Activated T-helper 9 cell treated with anti-CD3 and anti-CD28 coated beads, Interleukin-2, amount 50 U/mL, for 16 hours (primary cell): ENCODE measurements at places on chromosomes 4 and X.

DNA sequence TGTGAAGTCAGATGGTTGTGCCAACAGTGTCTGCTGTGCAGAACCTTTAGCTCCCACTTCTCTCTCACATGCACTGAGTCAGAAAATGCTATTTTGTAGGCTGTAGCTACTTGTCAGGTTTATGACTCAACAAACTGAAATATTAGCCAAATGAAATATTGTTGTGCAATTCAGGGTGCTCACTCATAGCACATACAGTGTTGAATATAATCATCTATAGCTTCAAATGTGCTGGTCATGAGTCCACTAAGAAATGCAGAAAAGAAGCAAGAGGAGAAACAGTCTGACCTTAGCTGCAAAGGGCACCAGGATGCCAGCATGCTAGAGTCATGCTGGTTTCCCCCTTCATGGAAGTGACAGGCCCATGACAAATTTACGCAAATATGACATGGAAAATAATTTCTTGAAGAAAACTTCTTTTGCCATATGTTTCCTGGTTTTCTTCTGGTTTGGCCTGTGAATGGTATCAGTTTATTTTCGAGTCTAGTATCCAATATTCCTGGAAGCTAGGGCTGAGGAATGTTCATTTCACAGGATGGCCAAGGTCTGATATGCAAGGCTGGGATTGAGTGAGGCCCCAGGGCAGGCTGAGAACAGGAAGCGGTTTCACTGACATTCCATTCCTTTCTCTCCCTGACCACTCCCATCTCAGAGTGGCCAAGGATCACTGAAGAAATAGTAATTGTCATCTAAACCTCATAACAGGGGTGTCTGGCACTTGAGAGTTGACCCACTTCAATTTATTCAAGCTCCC is 10.3 kb upstream of the CXCL2 start:
- no peak for DNase-seq

GRCh38 chr4:87570290-87570805 is 38.0 kb upstream of the DSPP start:
- DNase-seq = no peak

- no peak for DNase-seq
Observed at GRCh38 chr4:6767748-6768538, 14.6 kb upstream of the KIAA0232 start.

GRCh38 chrX:130055899-130056298 is 54.4 kb downstream of the ELF4 start:
- no peak for DNase-seq

- no peak for DNase-seq
Observed at GRCh38 chr4:158090323-158090722, 82.5 kb downstream of the GASK1B start.

DNA sequence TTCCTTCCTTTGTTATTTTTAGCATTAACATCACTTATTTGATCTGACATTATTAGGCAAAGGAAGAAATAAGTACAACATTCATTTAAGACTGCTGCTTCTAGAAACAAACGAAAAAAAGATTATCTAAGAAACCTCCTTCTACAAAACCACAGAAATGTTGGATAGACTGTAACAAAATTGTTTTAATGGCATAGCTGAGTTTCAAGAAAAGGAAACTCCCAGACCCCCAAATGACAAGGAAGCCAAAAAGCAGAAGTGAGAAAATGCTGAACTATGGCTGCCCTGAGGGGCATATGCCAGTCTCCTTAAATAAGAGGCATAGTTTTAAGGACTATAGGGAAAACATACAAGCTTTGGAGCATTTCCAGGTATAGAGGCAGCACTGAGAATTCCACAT is 1431.6 kb upstream of the TENM3 start:
- DNase-seq = no peak

GRCh38 chr4:38002451-38003071 is 42.4 kb downstream of the PTTG2 start:
- no peak for DNase-seq

DNA sequence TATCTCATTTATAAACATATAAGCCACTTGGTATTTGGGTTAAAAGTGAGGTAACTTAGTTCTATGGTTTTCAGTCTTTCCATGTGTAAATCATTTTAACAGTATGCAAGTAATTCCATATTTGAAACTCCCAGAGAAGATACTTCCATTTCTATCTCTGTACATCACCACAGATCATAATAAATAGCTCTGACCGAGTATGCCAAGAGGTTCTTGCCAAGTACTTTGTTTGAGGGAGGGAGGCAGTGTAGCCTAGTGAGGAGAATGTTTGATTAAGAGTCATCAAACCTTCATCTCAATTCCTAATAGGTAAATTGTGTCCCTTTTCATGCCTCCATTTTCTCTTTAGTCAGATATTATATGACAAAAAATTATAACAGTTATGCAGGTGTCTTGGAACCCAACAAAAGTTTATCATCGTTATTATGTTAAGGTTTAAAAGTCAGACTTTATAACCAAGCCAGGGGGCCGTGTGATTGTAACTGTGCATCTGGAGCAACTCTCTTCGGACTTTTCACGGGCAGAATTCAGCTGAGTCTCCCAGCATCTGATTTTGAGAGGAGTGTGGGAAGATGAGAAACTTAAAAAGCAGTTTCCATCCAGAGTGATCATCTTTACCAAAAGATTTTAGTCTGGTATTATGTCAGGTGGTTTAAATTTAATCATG is 123.8 kb downstream of the ANK2 start:
- no peak for DNase-seq

DNA sequence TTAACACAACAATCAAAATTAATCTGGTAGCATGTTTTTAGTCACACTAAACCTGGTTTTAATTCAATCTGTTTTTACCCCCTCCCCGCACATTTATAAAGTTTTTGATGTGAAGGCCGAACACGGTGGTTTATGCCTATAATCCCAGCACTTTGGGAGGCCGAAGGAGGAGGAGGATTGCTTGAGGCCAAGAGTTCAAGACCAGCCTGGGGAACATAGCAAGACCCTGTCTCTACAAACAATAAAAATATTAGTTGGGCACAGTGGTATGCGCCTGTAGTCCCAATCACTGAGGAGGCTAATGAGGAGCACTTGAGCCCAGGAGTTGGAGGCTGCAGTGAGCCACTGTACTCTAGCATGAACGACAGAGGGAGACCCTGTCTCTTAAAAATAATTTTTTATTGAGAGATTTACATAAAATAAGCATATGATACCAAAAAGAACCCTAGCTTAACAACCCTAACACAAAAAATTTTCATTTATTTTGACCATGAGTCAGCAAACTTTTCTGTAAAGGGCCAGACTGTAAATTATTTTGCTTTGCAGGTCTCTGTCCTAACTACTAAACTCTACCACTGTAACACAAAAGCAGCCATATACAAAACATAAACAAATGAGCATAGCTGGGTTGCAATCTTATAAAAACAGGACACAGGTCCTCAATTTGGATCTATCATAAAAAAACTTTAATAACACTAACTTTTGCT is 21.5 kb downstream of the HNRNPD start:
- no peak for DNase-seq

DNA sequence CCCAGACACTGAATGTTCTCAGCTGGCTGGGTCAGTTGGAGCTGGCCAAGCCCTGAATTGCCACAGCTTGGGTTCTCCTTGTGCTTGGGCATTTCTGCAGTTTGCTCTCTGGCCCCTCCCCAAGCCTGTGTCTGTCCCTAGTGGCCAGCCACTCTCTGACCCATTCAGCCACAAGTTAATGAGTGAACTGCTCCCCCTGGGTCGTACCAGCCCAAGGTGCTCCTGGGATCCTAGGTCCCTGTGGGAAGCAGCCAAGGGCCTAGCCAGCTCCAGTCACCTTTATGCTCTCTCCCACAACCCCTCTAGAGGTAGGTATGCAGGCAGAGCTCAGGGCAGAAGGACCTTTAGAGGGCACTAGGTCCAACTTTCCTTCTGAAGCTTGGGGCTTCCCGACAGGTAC is 51.5 kb downstream of the STARD8 start:
- no peak for DNase-seq

GRCh38 chr4:169582203-169582602 is 30.2 kb downstream of the NEK1 start:
- no peak for DNase-seq

GRCh38 chr4:46549125-46549524 is 159.2 kb upstream of the GABRA2 start:
- DNase-seq = no peak

DNA sequence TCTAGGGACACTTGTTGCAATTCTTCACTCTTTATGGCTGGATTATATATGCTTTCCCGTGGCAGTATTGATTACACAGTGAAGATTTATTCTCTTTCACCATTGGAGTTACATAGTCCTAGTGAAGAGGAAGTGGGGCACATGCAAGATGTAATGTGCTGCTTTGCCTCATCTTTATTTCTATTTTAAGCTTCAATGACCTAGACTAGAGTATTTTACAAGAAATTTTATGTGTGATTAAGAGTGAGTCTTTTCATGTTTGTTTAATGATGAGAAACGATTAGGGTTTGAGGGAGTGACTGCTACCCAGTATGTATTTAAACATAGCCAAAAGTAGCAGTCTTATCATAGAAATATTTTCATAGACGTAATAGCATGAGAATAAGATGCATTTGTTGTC is 30.8 kb downstream of the DIAPH2 start:
- DNase-seq = no peak

- no peak for DNase-seq
Observed at GRCh38 chr4:177008071-177008835, 215.5 kb upstream of the VEGFC start.

DNA sequence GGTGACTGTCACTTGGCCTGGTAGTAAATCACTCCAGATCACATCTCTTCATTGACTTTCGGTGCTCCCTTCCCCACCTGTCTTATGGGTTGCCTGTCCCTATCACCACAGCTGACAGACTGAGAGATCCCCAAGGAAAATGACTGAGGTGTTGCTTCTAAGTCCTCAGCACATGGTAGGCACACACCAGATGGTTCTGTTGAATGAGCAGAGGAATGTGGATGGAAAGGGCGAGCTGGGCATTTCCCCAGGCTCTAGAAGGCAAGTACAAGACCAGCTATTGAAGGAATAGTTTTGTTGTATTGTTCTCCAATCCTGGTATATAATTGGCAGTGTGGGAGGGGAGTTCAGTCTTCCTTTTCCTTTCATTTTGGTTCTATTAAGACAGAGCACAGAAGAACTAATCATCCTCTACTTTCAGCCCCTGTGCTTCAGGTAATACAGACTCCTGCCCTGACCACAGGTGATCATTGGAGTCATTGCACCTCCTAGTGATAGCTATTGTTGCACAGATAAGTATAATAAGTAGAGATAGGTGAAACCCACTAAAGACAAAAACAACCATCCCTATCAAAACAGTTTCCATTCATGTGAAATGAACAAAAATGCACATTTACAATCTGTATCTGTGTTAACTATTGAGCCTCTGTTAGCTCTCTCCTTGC is 158.6 kb downstream of the TRAM1L1 start:
- DNase-seq = no peak

- DNase-seq = no peak
Observed at GRCh38 chr4:103076747-103077347, at the start of gene SLC9B2. Gene SLC9B2 (minus strand): TSS chr4:103076761. CDS start chr4:103067550, 9,211 bp downstream.

- no peak for DNase-seq
Observed at GRCh38 chr4:104451573-104451972, 43.1 kb downstream of the CXXC4 start.

GRCh38 chr4:84803720-84804119 is 162.8 kb downstream of the WDFY3 start:
- no peak for DNase-seq

DNA sequence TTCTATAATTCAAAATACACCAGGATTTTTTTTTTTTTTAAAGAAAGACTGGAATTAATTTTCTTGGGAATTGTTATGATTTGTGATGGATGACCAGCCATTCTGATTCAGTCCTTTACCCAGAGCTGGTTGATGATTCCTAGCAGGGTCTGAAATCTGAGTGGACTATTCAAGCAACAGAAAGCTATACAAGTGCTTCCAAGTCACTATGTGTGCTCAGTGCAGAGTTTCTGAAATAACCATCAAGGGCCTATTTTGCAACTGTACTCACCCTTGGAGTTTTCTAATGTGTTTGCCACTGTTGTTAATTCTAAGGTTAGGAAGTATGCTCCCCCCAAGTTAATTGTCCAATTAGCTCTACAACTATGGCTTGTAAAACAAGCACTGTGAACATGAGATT is 137.7 kb upstream of the RAPGEF2 start:
- DNase-seq = no peak

GRCh38 chrX:63961964-63962363 is 176.9 kb upstream of the ARHGEF9 start:
- DNase-seq = no peak

- no peak for DNase-seq
Observed at GRCh38 chr4:138916763-138917162, 98.8 kb upstream of the NOCT start.

DNA sequence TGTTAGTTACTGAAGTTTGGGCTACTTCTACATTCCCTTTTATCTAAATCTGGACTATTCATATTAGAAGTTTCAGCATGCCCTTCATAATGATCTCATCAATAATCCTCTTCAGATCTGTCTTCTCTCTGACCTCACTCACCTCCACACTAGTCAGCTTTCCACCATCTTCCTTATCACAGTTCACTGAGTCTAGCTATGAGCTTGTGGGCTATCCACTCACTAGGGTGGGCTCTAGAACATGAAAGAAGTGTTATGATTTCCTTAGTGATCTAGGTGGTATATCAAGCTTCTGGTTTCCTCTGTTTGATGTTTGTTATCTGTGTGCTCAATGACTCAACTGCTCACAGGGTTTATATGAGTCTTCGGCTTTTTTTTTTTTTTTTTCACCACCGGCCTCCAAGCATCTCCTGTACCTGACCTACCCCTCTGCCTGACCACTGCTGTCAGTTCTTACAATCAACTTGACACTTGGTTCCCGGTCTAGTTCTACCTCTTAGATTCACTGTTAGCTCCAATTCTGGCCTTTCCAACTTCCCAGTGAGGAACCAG is 103.1 kb downstream of the PAPSS1 start:
- no peak for DNase-seq

DNA sequence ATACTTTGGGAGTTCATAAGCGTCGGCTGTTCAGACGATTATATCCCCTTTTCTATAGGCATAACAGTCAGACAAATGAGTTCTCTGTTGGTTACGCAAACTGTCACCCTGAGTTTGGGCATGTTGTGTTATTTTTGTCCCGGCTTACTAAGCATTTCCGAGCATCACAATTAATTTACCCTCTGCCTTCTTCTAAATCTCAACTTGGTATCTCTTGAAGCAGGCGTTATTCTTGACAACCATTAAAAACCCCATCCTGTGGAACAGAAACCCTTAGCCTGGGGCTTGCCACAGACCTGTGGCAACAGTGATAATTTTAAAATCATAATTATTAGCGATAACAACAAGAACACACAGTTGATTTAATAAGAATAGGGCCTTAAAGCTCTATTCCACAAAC is 558.7 kb downstream of the INPP4B start:
- no peak for DNase-seq
